ENCODE measurements at places on chromosomes 5 and 9. TPM values are rescaled to one million over a fixed set of nuclear protein-coding genes. Genes with fewer than 3 reads are reported as not detected.

The SLC25A2 gene
- not detected for total RNA-seq

- no peak for DNase-seq
These were observed 120.8 kb downstream of the RASGRF2 start for GRCh38 chr5:81080809-81081460.

- DNase-seq = no peak
These were observed 18.3 kb upstream of the FUBP3 start for GRCh38 chr9:130561056-130561455.

GRCh38 chr9:137987244-137988030 is 109.9 kb downstream of the CACNA1B start:
- DNase-seq = no peak

DNA sequence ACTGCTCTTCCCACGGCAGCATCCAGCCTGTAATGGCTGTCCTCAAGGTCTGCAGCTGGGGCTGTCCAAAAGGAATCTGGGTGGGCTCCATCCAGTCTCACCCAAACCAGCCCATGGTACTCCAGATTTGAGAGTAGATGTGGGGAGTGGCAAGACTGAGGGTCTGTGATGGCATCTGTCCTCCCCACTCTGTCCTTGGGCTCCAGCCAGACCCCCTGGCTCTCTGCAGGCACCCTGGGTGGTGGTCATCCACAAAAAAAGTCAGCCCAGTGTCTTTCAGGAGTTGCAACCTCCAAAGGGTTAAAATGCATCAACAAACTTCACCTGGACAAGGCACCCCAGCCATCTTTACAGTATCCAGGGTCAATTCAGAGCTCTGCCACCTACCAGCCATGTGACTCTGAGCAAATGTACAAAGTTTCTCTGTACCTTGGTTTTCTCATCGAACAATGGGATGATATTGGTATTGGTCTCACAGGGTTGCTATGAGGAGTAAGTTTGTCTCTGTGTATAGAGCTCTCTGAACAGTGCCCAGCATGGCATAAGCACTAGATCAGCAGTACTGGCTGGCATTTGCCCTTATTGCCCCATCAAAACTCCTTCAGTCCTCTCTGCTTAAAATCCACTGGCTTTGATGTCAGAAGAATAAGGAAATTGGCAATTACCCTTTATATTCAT is 7.3 kb upstream of the S1PR3 start:
- no peak for DNase-seq

DNA sequence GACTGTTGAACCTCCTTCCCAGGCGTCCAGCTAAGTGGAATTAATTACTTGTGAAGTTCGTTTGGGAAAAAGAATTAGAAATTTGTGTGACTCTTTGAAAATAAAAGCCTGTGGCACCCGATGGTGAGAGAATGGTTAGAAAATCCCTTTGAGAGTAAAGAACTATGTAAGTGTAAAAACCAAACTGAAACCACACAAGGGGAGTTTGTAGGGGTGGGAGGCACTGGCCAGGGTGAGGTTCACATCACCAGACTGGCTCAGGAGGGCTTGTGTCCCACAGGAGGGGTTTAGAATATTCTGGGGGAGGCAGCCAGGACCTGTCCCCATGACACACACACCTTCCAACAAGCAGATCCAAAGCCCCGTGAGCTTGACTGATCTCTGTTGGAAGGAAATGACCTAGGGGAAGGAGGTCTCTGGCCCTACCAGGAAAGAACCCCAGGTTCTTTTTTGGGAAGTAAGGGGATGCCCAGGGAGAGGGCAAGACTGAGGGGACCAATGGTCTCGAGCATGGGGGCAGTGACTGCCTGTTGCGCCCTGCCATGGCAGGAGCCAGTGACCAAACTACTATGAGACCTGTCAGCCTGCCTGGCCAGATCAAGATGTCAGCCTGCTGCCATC is 4.3 kb downstream of the SPATA24 start:
- DNase-seq = no peak

DNA sequence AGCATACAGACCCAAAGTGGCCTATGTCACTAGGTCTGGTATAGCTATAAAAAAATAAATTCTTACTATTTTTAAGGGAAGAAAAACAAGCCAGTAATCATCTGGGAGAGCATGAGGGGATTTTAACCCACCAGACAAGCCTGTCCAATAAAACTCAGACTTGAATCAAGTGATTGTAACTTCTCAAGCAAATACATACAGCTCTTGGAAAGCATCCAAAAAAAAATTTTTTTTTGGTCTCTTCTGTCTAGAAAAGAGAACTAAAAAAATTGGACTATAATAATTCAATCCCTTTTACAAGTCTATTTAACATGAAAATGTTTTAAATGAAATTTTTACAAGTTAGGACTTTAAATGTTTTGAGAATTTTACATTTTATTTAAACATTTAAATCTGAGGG is 61.7 kb downstream of the FBXL17 start:
- no peak for DNase-seq

- DNase-seq = peak; percentile 5
These were observed 64.5 kb upstream of the ADAMTS2 start for GRCh38 chr5:179409806-179410205.

DNA sequence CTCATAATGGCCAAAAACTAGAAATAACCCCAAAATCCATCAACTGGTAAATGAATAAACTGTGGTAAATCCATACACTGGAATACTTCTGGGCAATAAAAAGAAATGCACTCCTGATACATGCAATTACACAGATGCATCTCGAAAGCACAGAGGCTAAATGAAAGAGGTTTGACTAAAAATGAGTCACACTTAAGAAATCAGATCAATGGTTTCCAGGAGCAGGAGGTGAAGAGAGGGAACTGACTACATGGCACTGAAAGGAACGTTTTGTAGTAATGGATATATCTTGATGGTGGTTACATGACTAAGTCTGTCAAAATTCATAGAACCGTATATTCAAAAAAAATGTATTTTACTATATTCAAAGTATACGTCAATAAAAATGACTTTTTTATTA is 42.4 kb downstream of the STRBP start:
- DNase-seq = no peak

DNA sequence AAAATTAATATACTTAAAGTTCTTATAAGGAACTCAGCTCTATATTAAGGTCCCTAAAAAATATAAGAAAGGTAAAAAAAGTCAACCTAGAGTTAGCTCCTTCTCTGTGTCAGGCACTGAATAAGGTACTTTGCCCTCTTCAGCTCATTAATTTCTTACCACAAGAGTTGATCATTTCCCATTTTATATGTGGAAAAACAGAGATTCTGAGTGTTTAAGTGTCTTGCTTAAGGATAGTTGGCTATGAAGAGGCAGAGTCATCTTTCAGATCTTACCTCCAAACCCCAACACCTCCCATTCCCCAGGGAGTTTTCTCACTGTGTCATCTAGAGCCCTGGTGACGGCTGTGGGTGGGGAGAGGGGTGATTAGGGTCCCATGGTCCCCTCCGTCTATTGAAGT is 40.6 kb downstream of the INSYN2B start:
- DNase-seq = no peak

DNA sequence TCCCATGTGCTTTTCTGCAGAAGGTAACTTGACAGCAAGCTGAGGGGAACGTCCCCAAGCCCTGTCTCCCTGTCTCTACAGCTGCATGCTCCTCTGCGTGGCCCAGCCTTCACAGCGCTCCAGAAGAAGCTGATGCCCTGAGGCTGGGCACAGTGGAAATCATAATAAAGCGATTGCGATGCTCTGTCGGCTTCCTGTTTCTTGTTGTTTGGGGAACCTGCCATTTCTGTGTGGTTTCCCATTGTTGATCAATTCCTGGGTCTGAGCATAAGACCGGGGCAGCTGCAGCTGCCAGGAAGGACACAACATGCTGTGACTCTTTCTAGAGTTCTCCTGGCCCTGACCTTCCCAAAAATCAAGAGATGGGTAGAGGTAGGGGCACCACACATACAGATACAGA is 7.2 kb upstream of the DNAJB5 start:
- DNase-seq = no peak
